Suppressor macrophage (primary cell): ENCODE measurements at places on chromosomes 5 and 9.

DNA sequence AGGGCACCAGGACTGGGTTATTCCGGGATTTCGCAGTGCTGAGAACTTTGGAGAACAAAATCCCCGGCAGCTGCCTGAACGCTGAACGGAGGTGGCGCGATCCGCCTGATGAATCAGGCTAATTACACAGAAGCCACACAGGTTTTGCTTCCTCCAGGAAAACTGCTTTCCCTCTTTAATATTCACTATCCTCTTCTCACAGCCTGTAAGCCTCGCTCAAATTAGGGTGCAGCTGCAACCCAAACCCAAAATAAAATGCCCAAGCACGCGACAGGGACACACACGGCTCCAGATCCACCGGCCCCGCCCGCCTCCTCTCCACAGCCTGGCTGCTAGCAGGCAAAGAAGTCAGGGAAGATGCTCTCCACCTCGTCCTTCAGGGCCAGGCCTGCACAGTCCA is 6.0 kb downstream of the SOHLH1 start:
- DNase-seq: no peak

DNA sequence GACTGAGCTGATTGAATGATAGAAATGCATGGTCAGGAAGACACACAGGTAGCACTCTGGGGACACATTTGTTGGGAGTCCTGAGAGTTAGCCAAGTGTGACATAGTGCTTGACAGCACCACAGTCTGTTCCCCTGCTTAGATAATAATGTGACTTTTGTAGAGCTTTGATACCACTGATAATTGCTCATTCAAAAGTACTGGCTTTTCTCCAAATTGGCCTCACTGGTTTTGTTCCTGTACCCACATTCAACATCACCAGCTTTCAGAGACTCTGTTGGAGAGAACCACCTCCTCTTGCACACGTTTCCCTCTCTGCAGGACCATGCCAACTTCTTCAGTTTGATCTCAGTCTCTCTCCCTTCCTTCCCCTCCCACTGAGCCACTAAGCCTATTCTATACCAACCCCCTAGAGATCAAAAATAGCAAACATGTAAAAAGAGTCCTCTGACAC is 52.5 kb upstream of the IL7R start:
- DNase-seq: no peak

- DNase-seq: peak; percentile 39
Measured at GRCh38 chr5:13478831-13479465, 465.5 kb downstream of the DNAH5 start.

GRCh38 chr5:157265714-157266285 is at the start of gene CYFIP2:
Gene CYFIP2 (plus strand): TSS chr5:157266123. CDS start chr5:157285362, 19,239 bp downstream.
- DNase-seq: peak; percentile 46

DNA sequence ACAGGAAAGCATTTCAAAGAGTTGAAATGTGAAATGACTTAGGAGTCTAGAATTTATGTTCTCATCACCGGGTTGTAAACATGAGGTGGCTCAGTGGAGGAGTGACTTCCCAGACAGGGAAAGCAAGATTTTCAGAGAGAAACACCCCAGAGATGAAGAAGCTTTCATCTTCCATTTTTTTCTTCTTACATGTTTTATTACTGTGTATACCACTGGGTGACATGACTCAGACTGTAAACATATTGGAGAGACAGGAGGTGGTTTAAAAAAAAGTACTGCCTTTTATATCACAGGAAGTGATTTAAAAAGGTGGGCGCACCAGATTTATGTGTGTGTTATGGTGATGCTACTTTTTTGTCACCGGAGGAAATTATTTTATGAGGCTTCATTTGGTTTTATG is 209.1 kb upstream of the TUT7 start:
- DNase-seq: no peak
